ENCODE measurements at places on chromosomes 7 and 10. TPM values are rescaled to one million over a fixed set of nuclear protein-coding genes. Genes with fewer than 3 reads are reported as not detected.

DNA sequence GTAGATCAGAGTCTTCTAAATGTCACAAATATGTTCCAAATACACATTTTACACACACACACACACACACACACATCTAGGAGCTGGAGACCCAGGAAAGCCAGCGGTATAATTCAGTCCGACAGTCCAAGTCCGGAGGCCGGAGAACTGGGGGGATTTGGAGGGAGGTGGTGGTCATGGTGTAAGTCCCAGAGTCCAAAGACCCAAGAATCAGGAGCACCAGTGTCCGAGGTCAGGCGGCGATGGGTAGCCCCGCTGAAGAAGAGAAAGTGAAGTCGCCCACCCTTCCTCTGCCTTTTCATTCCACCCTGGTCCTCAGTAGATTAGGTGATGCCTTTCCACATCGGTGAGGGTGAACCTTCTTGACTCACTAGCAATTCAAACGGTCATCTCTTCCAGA lies 154.8 kb downstream of the CAMK1D start:
- no peak for DNase-seq

DNA sequence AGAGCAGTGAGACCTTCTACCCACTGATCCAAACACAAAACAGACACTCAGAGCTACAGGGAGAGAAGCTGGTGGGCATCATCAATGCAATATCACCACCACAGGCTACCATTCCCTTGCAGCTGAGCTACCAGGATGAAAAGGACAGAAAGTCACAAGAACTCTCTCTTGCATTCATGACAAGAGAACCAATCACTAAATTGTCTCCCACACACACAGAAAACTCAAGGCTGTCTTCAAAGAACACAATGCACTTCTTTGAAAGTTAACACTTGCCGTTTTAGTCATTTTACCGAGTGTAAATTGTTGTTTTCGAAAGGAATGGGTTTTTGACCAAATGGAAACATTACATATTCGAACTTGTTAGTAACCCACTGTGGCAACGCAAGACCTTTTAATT lies 626.6 kb downstream of the SORCS1 start:
- no peak for DNase-seq

- DNase-seq, result no peak
These were observed 462.8 kb upstream of the ZWINT start for GRCh38 chr10:56823849-56824248.

GRCh38 chr7:33428415-33428814 lies 299.1 kb downstream of the BBS9 start:
- no peak for DNase-seq

DNA sequence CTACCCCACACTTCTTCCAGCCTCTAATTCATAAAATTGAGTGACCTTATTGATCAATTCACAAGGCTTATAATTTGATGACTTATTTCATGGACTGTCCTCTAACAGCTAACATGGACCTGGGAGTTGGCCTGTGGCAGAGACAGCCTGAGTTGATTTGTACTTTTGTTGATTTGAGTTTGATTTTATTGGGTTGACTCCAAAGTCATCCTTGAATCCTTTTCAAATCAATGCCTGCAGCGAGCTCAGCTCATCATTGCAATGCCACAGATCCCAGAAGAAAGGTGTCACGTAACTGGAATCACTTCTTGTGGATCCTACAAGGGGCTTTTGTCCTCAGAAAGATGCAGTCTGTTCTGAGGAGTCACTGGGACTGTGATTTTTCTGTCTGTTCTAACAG lies 138.0 kb downstream of the CAMK1D start:
- DNase-seq, result no peak

CYP26C1 gene
- total RNA-seq, result not detected

EGFR gene
- total RNA-seq, result 6.1 TPM

DNA sequence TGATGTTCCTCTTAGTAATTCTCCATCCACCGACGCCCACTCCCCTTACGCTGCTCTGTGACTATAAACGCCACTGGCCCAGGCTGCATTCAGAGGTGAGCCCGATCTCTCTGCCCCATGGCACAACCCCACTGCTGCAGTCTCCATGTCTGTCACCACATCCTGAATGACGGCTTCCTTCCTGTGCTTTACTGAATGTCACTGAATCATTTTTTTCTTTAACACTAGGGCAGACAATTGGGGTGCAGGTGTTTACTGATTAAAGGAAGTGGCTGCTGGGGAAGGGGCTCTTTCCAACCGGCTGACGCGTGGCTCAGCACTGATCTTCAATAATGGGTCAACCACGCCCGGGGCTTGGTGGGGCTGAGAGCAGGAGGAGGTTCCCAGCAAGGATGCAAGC lies 208.3 kb downstream of the USP6NL start:
- no peak for DNase-seq

GRCh38 chr10:14039968-14040668 lies 290.6 kb downstream of the FRMD4A start:
- no peak for DNase-seq

- no peak for DNase-seq
These were observed 968.7 kb downstream of the GATA3 start for GRCh38 chr10:9023206-9023605.

- DNase-seq, result no peak
These were observed 79.6 kb downstream of the NHLRC2 start for GRCh38 chr10:113933894-113934532.

- DNase-seq, result no peak
These were observed 45.6 kb downstream of the PDSS1 start for GRCh38 chr10:26743091-26743490.

DNA sequence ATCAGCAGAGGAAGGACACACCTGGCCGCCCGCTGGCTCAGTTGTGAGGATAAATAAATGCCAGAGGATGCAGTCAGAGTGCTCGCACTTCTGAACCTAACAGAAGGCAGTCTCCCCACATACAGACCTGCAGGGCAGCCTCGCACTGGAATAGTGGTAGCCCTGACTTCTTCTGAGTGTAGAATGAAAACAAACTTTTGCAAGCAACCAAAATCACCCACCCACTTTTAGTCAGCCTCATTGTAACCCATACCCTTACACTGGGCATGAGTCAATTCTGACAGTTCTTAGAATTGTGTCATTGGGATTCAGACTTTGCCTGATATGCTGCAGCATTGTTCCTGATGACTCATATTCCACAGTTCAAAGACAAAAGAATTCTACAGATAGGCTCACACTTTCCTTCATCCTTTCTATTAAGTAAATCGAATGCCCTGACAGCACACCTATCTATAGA lies 167.0 kb upstream of the CDK1 start:
- DNase-seq, result no peak

- no peak for DNase-seq
These were observed 3.0 kb downstream of the ACHE start for GRCh38 chr7:100892364-100893317.

- DNase-seq, result peak; percentile 19
These were observed 167.6 kb downstream of the ZNF365 start for GRCh38 chr10:62541811-62542210.

DNA sequence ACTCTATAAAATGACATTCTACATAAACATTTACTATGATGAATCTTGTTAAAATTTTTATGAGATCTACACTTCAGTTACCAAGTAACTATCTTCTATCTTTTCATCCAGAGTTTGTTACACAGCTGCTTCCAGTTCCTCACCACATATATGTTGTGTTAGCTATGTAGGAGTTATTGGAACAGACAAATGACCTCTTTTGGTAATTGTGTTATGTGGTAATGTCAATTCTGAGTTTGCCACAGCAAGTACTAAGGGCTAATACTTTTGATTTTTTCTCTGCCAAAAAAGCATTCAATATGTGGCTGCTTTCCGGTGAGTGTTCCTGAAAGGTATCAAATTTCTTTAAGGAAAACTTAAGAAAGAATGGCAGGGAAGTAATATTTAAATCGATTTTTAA lies 573.9 kb upstream of the PCDH15 start:
- DNase-seq, result no peak

- no peak for DNase-seq
These were observed 6.9 kb downstream of the PPP2R2D start for GRCh38 chr10:131907679-131908078.

DNA sequence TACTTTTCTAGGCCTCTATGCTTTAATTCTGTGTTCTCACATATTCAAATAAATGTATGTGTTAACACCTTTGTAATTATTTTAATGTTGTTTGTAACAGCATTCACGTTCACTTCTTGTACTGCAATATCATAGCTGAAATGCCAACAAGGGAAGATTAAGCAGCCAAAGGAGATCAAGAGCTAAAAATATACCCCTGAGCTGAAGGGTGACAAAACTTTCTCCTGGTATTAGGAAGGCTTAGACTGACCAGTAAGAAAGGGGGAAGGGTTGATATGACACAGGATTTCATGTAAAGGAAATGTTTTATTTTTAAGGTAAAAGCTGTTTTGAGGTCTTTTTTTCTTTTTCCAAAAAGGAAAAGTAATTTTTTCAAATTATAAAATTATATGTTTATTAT lies 40.4 kb upstream of the VDAC2 start:
- no peak for DNase-seq

- no peak for DNase-seq
These were observed 4.7 kb downstream of the AFAP1L2 start for GRCh38 chr10:114399576-114399975.

GRCh38 chr10:62625484-62625883 lies 179.0 kb upstream of the ADO start:
- DNase-seq, result no peak

- DNase-seq, result peak; percentile 91
These were observed 1.1 kb downstream of the PPIA start for GRCh38 chr7:44797329-44798258.

ITIH2 gene
- total RNA-seq, result not detected

- DNase-seq, result no peak
These were observed 61.2 kb upstream of the ABLIM1 start for GRCh38 chr10:114719311-114719710.

ANKRD1 gene
- 2,047 TPM for total RNA-seq

- DNase-seq, result no peak
These were observed 230.8 kb upstream of the GHITM start for GRCh38 chr10:83908506-83908905.

DNA sequence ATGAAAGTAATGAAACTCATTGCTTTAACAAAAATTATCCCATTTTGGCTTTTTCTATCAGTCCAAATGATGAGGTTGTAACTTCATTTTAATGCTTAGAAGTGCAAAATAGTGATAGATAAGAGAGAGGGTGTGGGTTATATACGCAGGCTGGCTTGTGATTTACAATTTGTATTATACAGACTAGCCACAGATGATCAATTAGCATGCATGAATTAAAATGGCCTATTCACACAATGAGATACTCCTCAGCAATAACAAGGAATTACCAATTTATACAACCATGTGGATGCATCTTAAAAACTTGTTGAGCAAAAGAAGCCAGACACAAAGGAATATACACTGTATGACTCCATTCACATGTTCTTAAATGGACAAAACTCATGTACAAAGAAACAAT lies 45.4 kb upstream of the JAZF1 start:
- no peak for DNase-seq

DNA sequence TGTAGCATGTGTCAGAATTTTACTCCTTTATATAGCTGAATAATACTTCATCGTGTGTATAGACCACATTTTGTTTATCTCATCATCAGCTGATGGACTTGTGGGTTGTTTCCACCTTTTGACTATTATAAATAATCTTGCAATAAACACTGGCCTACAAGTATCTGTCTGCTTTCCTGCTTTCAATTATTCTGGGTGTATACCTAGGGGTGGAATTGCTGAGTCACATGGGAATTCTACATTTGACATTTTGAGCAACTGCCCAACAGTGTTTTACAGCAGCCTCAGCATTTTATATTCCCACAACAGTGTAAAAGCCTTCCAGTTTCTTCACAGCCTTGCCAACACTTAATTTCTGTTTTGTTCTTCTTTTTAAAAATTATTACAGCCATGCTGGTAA lies 200.3 kb upstream of the PRSS1 start:
- no peak for DNase-seq

- no peak for DNase-seq
These were observed 12.2 kb downstream of the TRPV6 start for GRCh38 chr7:142873281-142873784.

GRCh38 chr7:36708767-36709166 lies 15.5 kb downstream of the AOAH start:
- DNase-seq, result no peak

- no peak for DNase-seq
These were observed 7.5 kb downstream of the NYAP1 start for GRCh38 chr7:100491192-100491578.

- DNase-seq, result no peak
These were observed 69.9 kb upstream of the ADARB2 start for GRCh38 chr10:1807196-1807595.

DNA sequence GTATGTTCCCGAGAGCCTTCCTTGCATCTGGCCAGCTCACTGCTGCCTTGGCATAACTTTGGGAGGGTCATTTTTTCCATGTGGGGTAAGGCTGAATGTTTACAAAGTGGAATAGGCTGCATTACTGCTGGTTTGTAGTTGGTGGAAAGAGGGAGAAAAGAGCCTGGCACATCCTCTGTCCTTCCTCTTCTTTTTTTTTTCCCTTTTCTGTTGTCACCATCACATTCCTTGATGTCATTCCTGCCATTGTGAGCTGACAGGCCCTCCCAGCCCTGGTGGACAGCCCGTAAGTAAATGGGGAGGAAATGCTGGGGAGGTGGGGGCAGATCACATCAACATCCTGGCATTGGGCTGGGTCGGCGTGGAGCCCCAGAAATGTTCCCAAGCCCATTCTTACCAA lies at the start of gene GARIN1A:
Gene GARIN1A (plus strand): TSS at position 301 of the 400 bp plus-strand sequence. CDS start 106 bp downstream, outside the sequence.
- no peak for DNase-seq

CRCP gene
- 23.2 TPM for total RNA-seq

ICA1 gene
- total RNA-seq, result 54.9 TPM

DNA sequence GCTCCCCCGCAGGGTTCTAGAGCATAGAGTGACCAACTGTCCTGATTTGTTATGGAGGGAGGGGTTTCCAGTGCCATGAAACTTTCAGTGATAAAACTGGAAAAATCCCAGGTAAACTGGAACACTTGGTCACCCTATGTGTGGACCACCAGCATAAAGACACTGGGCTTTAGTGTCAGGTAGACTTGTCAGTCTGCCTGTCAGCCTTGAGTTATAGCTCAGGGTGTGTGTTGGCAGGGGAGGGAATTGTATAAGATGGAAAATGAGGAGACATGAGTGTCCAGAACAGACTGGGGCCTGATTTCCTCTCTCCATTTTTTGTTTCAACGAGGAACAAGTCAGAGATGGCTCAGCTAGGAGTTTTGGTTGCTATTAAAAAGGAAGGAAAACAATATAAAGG lies 10.2 kb upstream of the EFCAB10 start:
- DNase-seq, result no peak

DNA sequence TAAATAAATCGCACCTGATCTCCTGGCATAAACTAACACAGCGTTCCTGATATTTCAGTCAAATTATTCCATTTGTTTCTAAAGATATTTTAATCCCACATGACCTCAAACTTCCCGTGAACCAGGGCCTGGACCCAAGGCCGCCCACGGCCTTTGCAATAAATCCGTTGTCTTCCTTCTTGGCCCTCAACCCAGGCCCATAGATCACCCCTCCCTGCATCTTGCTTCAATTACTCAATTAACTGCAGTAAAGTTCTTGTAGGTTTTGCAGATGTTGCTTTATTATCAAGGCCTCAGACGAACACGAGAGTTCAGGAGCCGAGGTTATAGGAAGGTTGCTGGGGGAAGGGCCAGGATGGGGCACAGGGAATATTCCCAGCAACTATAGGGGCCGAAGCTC lies 249.4 kb downstream of the RAB11FIP2 start:
- DNase-seq, result no peak

CYP2C9 gene
- not detected for total RNA-seq

GRCh38 chr7:138002096-138002827 lies 376 bp upstream of the CREB3L2 start:
- peak; percentile 98 for DNase-seq

- no peak for DNase-seq
These were observed 223.0 kb downstream of the VTI1A start for GRCh38 chr10:112669989-112670388.
